Mammary epithelial cell (primary cell): ENCODE measurements at places on chromosomes 4 and X. TPM values are rescaled to one million over a fixed set of nuclear protein-coding genes. Genes with fewer than 3 reads are reported as not detected.

Gene TMEM144
- total RNA-seq, result 21.5 TPM

- no peak for DNase-seq
Observed at GRCh38 chr4:86493460-86493859, 100.7 kb upstream of the PTPN13 start.

GRCh38 chr4:90002441-90003062 lies 107.9 kb downstream of the MMRN1 start:
- DNase-seq, result no peak

GRCh38 chrX:41468647-41469323 lies 21.6 kb downstream of the NYX start:
- peak; percentile 40 for DNase-seq

Gene ANKRD50
- total RNA-seq, result 34.3 TPM

DNA sequence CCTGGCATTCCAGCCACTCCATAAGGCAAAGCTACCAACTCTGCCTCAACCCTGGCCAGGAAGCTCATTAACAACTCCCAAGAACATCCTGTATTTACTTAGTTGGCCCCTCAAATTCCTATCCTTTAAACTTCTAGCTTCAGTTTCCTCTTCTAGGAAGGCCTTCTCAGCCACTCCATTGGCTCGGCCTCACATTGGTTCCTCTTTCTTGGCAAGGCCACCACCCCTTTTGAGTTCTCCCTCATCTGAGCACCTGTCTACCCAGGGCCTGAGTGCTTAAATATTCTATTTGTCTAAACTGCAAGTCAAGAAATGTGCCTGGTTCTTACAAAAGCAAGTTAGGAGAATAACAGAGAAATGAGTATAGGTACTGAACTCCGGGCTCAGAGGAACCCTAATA lies 10.0 kb downstream of the SMC1A start:
- DNase-seq, result no peak

GRCh38 chrX:111376486-111376885 lies 35.5 kb downstream of the DCX start:
- DNase-seq, result no peak

Gene NLGN4X
- total RNA-seq, result not detected in 2 replicates

DNA sequence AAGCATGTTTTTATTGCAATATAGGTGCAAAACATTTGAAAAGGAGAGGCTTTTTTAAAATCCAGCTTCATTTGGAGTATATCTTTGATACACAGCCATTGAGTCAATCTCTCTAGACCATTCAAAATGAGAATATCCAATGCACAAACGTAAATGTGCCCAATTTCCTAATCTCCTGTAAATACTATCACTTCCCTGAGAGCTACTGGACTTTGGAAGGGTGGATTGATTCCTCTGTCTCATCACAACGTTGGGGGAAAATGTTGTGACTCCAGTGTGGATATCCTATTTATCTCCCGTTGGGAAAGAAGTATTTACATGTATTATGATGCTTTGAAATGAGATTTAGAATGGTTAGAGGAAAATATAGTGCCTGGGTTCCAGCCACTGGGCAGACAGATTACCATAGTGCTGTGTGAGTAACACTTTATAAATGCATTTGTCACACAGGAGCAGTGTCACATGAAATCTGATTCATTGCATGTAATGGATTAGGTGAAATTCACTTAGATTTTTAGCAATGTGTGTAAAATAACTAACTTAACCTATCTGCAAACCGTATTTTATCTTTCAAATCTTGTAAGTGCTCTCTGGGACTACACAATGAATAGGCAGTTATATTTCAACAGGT lies 64.4 kb upstream of the VCX3A start:
- DNase-seq, result no peak

DNA sequence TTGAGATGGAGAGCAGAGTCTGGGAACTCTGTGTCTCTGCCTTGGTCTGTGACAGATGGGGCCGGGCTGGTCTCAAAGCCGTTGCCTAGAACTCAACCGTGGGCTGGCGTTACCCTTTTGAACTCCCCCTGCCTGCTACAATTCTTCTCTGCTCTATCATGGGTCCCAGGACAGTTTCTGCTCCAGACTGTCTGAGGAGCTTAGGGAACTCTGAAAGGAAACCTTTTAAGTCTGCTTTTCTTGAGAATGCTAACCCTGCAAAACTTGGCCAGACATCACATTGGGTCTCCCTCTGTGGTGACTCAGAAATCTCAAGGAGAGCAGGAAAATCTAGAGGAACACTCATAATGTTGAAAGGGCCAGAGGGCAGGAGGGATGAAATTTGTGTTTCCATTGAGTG lies 240.6 kb downstream of the CBR4 start:
- DNase-seq, result peak; percentile 43

DNA sequence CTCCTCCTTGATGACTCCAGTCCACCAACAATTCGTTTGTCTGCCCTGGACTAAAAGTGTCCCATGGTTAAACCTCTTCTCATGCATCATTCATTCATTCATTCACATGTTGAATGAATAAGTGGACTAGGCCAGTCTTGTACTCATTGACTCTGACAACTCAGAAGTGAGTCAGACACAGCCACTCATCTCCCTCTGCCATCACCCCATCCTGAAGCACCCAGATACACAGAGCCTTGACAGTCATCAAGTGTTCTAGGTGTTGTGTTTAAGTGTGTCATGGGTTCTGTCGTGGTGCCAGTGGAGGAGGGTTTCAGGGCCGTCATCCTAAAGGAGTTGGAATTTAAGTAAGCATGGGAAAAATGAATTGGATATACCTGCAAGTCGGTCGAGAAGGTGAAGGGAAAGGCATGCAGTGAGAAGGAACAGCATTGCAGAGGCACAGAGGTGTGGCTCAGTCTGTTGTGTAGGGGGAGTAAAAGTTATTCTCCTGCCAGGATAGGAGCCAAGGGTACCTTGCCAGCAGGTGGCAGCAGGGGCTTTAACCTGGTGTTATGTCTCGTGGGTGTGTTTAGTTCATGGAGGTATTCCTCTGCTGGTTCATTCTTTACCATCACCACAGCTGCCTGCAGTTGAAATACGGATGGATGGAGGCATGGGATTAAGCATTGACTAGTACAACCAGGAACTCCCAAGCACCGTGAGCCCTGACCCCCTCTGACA lies 18.3 kb downstream of the MAGED2 start:
- DNase-seq, result peak; percentile 65

Gene USP17L15
- not detected in 2 replicates for total RNA-seq

DNA sequence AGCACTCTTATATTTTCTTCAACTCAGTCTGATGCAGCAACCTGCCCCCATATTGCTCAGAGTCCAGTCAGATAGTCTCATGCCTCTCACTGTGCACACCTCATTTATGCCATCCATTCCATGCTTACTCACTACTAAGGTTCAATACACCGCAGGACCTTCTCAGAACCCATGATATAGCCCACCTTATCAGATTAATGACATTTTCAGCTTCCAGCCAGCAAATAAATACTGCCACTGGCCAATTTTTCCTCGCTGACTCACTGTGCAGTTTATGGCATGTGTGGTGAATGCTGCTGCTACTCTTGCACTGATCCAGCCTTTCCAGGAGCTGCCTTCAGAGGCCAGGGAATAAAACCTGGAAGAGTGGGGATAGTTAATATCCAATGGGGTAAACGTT lies 380.6 kb upstream of the SPOCK3 start:
- DNase-seq, result peak; percentile 27

Gene RHOH
- not detected for total RNA-seq

DNA sequence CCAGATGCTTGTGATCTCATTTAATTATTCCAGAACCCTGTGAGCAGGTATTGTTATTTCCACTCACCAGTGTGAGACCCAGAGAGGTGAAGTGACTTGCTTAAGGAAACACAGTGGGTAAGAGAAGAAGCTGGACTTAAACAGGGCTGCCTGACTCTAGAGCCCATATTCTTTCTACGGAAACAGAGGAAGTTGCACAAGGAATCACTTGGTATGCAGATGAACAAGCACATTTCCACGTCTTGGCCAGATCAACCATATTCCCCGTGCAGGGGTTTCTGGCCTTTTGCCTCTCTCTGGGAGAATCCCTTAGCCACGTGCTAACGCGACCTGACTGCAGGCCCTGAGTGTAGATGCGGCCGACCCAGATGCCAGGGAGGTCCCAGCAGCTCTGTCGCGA lies 195.5 kb upstream of the ATP6AP2 start:
- no peak for DNase-seq

- DNase-seq, result no peak
Observed at GRCh38 chr4:36328130-36328529, 46.7 kb downstream of the DTHD1 start.

- DNase-seq, result no peak
Observed at GRCh38 chr4:79442422-79442821, 34.4 kb upstream of the GK2 start.

GRCh38 chr4:163911891-163912290 lies 417.4 kb downstream of the TMA16 start:
- no peak for DNase-seq

GRCh38 chr4:824461-825062 lies 1.4 kb downstream of the CPLX1 start:
- DNase-seq, result no peak

Gene FTHL17
- not detected for total RNA-seq

GRCh38 chr4:160009656-160010493 lies 907.0 kb downstream of the RAPGEF2 start:
- DNase-seq, result no peak

- no peak for DNase-seq
Observed at GRCh38 chr4:94175553-94176261, 32.0 kb upstream of the SMARCAD1 start.
